ENCODE measurements at places on chromosomes 16 and 17. TPM values are rescaled to one million over a fixed set of nuclear protein-coding genes. Genes with fewer than 3 reads are reported as not detected.

The ABCC11 gene
- polyA plus RNA-seq: 0.05 TPM

The RNF112 gene
- polyA plus RNA-seq: 0.22 TPM

The OR1F1 gene
- polyA plus RNA-seq: not detected

The TBX2 gene
- not detected for polyA plus RNA-seq

The MYH8 gene
- not detected for polyA plus RNA-seq

The TPSG1 gene
- polyA plus RNA-seq: not detected

The CLDN6 gene
- not detected for polyA plus RNA-seq

The SP6 gene
- not detected for polyA plus RNA-seq

The NPIPB6 gene
- polyA plus RNA-seq: not detected

The NXN gene
- polyA plus RNA-seq: 0.85 TPM

The PSMB3 gene
- polyA plus RNA-seq: 338 TPM

The SOST gene
- not detected for polyA plus RNA-seq

The HOXB2 gene
- 8.2 TPM for polyA plus RNA-seq

The MPO gene
- not detected for polyA plus RNA-seq

The KRTAP1-5 gene
- polyA plus RNA-seq: not detected

The CDK3 gene
- polyA plus RNA-seq: 0.16 TPM

The PAFAH1B1 gene
- 10.5 TPM for polyA plus RNA-seq

The ZG16 gene
- polyA plus RNA-seq: not detected

The NPB gene
- polyA plus RNA-seq: not detected

The PRSS21 gene
- 1.5 TPM for polyA plus RNA-seq

The STXBP4 gene
- 3.5 TPM for polyA plus RNA-seq

The CCL4L2 gene
- polyA plus RNA-seq: 0.59 TPM
